Bronchial smooth muscle cell (primary cell): ENCODE measurements at places on chromosomes 11 and 22. TPM values are rescaled to one million over a fixed set of nuclear protein-coding genes. Genes with fewer than 3 reads are reported as not detected.

Gene PNPLA5
- 0.16 TPM in 1 of 2 replicates, not detected in the other for total RNA-seq

Gene SLC22A8
- under 0.01 TPM in 1 of 2 replicates, not detected in the other for total RNA-seq

Gene CD3G
- not detected in 2 replicates for total RNA-seq

Gene NCR3LG1
- 1.3 and 2.2 TPM in 2 replicates for total RNA-seq

Gene MUC2
- not detected in 2 replicates for total RNA-seq

Gene SOX6
- 0.32 TPM in 1 of 2 replicates, not detected in the other for total RNA-seq

Gene OSBPL5
- 42.9 and 47.0 TPM in 2 replicates for total RNA-seq

Gene ANO5
- total RNA-seq: not detected in 2 replicates

Gene MUC5B
- total RNA-seq: not detected in 2 replicates

Gene POTEH
- total RNA-seq: not detected in 2 replicates

Gene DPAGT1
- 7.6 and 8.9 TPM in 2 replicates for total RNA-seq

Gene PGA5
- total RNA-seq: 0.32 and 2.1 TPM in 2 replicates

Gene MN1
- total RNA-seq: 4.6 and 9.3 TPM in 2 replicates

Gene SPA17
- total RNA-seq: 7.3 and 11.7 TPM in 2 replicates

Gene SYT13
- not detected in 2 replicates for total RNA-seq

Gene SHANK3
- total RNA-seq: 0.32 and 0.43 TPM in 2 replicates

Gene PACSIN3
- 37.8 and 43.4 TPM in 2 replicates for total RNA-seq

Gene IFT27
- 18.1 and 18.2 TPM in 2 replicates for total RNA-seq

Gene TENM4
- total RNA-seq: 93.3 and 139 TPM in 2 replicates

Gene MGAT3
- under 0.01 TPM in 1 of 2 replicates, not detected in the other for total RNA-seq

Gene SAA2
- total RNA-seq: 0.16 TPM in 1 of 2 replicates, not detected in the other

Gene CCDC81
- 0.26 and 0.47 TPM in 2 replicates for total RNA-seq

Gene CWC15
- 41.1 and 48.3 TPM in 2 replicates for total RNA-seq

Gene SLC39A13
- total RNA-seq: 36.7 and 49.2 TPM in 2 replicates
